GM13977 (cell line): ENCODE measurements at places on chromosomes 6 and 20.

DNA sequence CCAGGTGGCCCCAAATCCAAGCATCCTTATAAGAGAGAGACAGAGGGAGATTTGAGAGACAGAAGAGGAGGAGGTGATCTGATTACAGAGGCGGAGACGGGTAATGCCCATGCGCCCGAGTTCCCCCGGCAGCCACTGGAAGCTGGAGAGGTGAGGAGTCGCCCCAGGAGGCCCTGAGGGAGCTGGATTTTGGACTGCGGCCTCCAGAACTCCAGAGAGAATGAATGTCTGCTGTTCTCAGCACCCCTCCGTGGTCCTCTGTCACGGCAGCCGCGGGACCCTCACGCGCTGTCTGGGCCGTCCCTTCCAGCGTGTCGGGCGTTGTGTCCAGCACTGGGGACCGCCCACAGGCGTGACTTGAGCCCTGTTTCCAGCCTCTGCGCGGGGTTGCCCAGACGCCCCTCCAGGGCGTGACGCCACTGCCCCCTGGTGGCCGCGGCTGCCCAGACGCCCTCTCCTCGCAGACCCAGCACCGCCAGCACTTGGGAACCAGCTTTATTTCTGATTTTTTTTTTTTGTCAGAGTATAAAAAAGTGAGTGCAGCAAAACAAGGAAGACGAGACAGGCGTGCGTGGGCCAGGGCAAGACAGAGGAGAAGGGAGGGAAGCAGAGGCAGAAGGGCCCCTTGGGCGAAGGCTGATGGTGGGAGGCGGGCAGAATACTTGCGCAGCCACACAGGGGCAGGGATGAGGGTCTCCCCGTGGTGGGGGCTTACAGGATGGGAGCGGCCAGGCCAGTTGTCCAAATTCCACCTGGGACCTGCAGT is 4.1 kb upstream of the ZNF512B start:
- DNase-seq = peak; percentile 88

- no peak for DNase-seq
Measured at GRCh38 chr6:108052706-108053105, 21.8 kb downstream of the OSTM1 start.

- no peak for DNase-seq
Measured at GRCh38 chr20:58847463-58847862, 3.2 kb downstream of the GNAS-AS1 start.

GRCh38 chr6:37491171-37491829 is 8.4 kb downstream of the CCDC167 start:
- DNase-seq = no peak

- DNase-seq = no peak
Measured at GRCh38 chr20:13139459-13140150, 81.5 kb upstream of the ISM1 start.

GRCh38 chr20:8783734-8784133 is 285.2 kb upstream of the PLCB4 start:
- DNase-seq = no peak

DNA sequence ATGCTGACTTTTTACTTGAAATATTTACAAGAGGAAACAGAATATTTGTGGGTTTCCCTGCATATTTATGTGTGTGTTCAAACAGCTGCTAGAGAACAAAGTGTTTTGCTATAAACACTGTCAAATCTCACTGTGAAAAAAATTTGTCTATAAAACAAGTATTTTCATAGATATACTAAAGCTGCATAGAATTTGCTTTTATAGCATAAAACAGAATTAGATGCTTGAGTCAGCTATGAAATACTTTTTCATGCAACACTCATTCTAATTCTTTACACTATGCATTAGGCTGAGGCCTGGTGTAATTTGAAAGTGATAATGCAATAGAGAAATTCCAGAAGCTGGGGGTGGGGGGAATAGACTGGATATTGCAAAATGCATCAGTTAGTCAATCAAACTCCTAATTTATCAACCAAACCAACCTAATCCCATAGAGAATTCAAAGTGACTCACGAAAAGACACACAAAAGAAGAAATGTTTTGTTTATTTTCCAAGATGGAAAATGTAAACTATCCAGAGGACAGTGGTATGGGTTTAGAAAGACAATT is 148.2 kb downstream of the LAMA2 start:
- DNase-seq = no peak

DNA sequence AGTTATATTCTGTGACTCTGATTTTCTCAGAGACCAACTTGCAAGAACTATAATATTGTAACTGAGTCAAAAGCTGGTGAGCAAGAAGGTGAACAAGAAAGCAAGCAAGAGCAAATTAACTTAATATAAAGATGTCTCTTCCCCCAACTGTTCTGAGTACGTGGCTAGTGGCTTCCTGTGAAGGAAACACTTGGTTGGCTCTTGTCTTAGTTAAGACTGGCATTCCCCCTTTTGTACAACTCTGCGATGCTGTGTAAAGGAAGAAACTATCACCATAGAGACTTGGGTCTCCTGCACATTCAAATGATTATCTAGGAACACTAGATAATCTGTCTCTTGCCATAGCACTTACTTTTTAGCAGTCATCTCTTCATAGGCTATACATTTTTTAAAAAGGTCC is 47.3 kb upstream of the TNFAIP3 start:
- no peak for DNase-seq

- DNase-seq = no peak
Measured at GRCh38 chr20:34397096-34397495, 34.0 kb downstream of the ITCH start.

- no peak for DNase-seq
Measured at GRCh38 chr6:150598401-150598800, 1.3 kb upstream of the PLEKHG1 start.

DNA sequence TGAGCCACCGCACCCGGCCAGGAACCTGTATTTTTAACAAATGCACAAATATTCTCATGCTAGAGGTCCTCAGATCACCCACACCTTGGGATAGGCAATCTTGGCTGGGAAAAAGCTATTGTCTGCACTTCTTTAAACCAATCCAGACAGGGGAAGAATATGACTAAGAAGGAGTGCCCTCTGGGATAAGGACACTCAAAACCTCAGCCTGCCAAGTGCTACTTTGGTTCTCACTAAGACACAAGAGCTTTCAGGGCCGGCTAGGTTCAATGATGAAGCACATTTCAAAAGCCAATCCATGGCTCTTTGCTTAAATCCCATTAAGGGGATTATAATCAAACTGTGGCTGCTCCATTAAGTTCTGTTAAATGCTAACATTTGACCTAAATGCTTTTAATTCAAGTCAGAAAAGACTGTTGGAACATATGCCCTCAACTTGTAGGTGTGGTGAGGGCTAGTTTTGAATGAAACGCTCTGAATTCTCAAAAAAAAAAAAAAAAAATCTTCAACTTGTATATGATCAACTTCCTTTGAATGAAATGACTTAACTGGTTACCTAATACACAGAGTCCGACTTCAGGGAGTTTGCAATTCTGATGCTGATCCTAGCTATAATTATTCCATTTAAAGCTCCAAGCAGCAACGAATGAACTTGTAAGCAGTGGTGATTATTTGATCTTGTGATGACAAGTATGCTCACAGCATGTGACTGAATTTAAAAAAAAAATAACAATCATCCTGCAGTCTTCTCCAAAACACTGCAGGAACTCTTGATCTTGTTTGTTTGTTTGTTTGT is 56.6 kb downstream of the SLC23A2 start:
- DNase-seq = no peak

- no peak for DNase-seq
Measured at GRCh38 chr6:144474290-144474689, 189.2 kb downstream of the UTRN start.

DNA sequence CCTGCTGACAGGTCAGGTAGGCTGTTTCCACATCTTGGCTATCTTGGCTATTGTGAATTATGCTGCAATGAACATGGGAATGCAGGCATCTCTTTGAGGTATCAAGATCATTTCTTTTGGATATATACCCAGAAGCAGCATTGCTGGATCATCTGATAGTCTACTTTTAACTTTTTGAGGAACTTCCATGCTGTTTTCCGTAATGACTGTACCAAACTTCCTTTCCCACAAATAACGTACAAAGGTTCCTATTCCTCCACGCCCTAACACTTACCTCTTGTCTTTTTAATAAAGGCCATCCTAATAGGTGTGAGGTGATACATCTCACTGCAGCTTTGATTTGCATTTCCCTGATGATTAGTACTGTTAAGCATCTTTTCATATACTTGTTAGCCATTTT is 338.7 kb upstream of the RUNX2 start:
- DNase-seq = no peak

GRCh38 chr20:53539516-53539915 is 54.1 kb downstream of the ZNF217 start:
- no peak for DNase-seq

GRCh38 chr6:159376516-159377158 is 207.4 kb downstream of the FNDC1 start:
- DNase-seq = no peak
